ENCODE measurements at places on chromosomes 12 and 14.

DNA sequence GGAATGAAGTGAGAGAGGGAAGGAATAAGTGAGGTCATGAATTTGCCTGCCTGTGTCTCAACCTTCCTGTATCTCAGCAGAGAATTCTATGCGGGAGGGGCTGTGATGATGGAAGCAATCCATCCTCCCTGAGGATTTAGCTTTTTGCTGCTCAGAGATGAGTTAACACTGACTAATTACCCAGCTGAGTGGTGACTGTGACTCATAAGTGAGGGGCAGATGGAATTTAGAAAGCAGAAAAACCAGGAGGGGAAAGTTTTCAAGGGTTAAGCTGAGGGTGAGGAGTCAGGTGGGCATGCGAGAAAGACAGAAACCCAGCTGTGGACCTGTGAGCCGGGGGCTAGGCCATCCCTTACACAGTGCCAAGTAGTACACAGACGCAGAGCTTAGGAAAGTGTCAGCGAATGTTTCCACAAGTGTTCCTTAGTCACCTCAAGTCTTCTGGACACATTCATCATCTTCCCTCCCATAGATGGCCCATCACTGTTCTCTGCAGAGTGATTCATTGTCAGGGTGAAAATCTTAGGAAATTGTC is 277.9 kb downstream of the IPO8 start:
- DNase-seq = no peak

GRCh38 chr12:116002890-116003536 is 274.5 kb downstream of the MED13L start:
- no peak for DNase-seq

DNA sequence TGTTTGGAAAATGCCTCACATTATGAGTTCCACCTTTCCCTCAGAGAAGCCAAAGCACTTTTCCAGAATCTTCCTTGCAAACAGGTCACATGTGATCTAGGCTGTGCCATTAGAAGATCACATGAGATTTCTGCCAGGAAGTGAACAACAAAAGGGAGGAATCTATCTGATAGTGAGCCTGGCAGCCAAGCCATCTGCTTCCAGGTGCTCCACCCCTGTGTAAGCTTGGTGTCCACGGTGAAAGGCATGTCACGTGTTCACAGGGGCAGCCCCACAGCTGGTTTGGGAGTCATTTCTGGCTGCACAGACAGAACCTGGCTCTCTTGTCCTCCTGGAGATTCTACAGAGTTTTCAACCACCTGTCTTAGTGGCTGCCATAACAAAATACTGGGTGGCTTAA is 3.5 kb upstream of the KSR2 start:
- DNase-seq = no peak

GRCh38 chr12:132711080-132711843 is 620 bp downstream of the PGAM5 start:
- no peak for DNase-seq

DNA sequence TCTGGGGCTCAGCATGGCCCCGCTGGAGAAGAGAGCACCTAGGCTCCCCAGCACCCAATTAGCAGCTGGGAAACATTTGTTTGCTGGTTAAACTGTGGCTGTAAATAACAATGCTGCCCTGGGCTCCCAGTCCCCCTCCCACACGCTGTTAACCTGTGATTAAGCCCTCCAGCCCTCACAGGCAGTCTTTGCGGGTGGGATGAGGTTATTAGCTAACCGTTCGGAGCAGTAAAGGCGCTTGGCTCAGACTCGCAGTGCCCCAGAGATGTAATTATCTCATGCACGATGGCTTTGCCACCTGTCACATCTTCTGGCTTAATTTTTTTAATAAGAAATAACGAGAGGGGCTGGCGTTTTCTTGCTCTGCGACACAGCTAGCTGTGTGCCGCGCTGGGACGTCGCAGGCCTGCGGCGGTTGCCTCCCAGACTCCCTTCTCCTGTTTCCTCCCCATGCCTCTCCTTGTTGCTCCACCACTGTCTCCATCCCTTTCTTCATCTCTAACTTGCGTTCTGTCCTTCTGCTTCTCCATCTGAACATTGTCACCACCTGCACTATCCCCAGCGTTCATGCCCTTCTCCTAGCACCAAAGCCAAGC is 239.2 kb upstream of the FKBP4 start:
- DNase-seq = no peak

All from Right ventricle myocardium superior (tissue), 1 donor.